ENCODE measurements at places on chromosomes 12 and 14.

DNA sequence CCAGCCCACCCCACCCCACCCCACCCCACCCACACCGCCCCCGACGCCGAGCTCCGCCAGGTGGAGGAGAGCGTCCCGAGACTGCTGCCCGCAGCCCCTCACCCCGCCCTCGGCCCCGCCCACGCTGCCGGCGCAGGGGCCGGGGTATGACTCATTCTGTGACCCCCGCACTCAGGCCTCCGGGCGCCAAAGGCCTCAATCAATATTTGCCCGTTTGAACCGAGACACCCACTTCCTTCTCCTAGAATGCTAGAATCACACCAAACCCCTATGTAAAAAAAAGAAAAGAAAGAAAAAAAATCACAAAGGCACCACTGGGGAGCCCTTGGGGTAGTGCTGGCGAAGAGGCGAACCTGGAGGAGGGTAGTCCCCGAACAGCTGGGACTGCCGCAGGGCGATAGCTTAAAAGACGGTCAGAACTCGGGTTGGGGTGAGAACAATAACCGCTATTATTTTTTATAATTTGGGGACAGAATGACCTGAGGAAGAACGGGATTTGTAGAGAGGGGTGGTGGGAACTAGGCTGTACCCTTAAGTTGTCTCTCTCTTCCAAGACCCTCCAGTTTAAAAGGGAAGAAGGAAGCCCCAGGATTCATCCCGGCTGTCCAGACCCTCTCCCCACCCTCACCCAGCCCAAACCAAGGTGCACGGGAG, 894 bp downstream of the KRT8 start:
- peak; percentile 43 for DNase-seq

DNA sequence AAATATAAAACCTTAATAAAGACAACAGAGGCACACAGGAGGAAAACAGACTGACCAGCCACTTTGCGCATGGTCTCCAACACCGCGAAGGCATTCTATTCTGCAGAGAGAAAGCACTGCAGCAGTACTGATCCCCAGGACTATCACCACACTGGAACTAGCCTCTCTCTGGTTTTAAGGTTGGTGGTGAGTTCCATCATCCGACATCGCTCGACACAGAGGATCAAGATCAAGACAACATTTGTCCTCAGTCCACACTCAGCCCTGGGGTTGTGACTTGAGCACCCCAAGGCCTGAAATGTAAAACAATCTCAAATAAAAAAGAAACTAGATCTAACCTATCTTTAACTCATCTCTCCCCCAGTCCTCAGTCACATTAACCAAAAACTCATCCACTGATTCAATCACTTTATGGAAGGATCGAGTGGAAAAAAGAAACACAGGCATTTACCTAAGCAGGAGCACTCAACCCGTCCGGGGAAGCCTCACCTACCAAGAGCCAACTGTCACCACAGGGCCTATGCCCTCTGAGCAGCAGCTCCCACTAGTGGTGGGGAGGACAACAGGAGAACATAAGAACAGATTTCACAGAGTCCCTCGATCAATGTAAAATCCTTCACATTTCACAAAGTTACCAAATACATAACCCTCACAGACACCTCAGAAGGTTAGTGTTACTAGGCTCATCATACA, 17.7 kb downstream of the STXBP6 start:
- DNase-seq: no peak

- DNase-seq: no peak
Observed at GRCh38 chr12:30067146-30067545, 283.4 kb upstream of the TMTC1 start.

- no peak for DNase-seq
Observed at GRCh38 chr14:67332468-67332867, 27.1 kb downstream of the ATP6V1D start.

DNA sequence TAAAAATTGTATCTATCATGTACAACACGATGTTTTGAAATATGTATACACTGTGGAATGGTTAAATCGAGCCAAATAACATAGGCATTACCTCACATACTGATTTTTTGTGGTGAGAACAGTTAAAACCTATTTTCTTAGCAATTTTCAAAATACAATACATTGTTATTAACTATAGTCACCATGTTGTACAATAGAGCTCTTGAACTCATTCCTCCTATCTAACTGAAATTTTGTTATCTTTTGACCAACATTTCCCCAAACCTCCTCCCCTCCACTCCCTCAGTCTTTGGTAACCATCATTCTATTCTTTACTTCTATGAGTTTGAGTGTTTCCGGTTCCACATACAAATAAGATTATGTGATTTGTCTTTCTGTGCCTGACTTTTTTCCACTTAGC, 6.8 kb upstream of the SLC38A2 start:
- DNase-seq: no peak

DNA sequence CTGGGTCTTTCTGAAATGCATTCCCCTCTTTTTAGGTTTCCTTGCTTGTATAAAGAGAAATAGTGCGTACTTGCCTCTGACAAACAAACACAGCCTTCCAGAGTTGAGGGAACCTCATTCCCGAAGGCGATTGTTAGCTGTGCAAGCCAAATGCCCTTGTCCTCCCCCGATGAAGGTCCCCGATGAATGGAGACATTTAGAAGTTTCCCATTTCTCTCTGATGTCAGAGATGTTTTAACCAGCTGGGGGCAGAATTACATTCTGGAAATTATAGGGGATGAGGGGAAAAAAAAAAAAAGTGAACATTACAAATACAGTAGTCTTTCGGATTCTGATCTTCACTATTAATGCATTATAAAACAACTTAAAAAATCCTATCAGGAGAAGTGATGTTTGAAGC, 366.8 kb downstream of the VRK1 start:
- DNase-seq: no peak
